ENCODE measurements at places on chromosomes 7 and 10.

DNA sequence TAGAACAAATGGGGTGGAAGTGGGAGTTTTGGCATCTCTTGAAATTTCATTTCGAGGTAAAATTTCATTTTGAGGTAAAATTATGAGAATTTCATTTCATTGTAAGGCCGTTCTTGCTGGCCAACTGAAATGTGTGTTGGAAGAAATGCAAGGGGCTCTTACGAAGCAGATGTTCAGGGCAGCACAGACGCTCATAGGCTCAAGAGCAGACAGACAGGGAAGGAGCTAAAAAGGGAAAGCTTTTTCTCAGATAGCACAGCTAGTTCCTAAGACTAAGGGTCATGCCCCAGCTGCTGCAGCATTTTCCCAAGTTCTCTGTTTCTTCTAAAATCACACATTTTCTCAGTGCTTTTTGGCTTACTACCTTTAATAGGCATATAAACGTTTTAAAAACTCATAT lies 65.1 kb upstream of the SFMBT2 start:
- no peak for DNase-seq

GRCh38 chr7:17371671-17372524 lies 73.4 kb downstream of the AHR start:
- DNase-seq, result no peak

- no peak for DNase-seq
Observed at GRCh38 chr10:91935886-91936285, 12.3 kb downstream of the BTAF1 start.

DNA sequence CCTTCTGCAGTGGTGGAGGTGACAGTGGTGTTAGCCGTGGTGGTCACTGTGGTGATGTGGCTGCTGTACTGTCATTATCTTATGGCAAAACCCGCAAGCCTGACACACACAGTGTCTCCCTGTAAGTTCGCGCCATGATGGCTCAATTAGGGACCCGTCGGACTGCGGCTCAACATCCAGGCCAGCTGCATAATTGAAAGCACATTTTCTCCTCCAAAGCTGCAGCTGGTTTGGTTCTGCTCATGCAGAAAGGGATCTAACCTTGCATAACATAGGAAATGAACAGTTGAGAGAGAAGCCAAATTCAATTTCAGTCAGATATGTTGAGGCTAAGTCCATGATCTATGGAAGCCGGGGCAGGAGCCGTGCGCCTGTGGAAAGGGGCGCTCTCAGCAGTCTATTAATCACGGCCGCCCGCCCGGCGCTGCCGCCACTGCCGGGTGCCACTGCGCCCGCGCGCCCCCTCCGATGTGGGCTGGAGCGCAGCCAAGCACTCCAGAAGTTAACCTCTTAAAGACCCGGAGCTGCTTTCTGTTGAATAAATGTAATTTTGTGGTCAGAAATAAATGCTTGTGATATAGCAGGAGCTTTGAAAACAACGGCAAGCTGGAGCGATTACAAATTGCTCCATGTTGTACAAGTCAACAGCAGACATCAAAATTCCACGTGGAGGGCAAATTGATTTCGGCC lies 227.7 kb downstream of the CUX1 start:
- DNase-seq, result no peak

DNA sequence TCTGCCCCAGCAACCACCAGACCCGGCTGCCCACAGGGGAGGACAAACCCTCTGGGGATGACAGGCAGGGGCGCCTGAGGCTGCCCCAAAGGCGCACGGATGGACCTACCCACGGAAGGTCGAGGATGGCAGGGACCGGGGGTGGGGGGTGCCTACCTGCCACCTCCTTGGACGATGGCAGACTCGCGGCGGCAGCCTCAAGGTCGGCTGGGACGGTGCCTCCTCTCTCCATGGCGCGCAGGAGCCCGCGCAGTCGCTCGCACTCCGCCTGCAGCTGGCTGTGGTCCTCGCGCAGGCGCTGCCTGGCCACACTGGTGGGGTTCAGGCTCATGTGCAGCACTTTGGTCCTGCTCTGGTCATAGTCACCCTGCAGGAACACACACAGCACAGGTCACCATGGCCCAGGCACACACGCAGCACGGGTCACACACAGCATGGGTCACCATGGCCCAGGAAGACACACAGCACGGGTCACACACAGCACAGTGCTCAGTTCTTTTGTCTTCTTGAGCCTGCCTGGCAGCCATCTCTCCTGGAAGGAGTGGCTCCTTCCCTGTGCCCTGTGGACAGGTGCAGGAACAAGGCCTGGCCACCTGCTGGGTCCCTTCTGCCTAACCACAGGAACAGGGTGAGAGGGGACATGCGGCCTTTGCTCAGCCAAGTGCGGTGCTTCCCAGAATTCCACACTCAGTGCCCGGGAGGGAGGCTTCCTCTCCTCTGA lies 266.6 kb downstream of the ELFN1 start:
- DNase-seq, result no peak

DNA sequence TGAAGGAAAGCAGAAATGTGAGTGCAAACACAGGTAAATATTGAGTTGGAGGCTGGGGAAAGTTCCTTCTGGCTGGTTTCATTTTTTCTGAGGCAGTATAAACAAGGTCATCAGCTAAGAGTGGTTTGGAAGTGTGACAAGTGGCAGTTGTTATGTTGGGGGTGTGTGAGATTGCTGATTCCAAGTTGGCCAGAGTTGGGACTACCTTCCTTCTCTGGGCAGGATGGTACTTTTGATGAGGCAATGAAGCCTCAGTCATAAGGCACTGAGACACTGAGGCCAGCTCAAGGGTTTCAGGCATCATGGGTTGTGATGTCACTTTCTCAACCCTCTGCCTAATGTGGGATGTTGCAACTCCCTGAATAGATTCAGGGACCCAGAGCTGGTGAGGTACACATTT lies 8.2 kb upstream of the PTTG1IP2 start:
- no peak for DNase-seq

Data from esophagus squamous epithelium (tissue), 5 donors.